Stimulated activated CD4-positive, alpha-beta T cell treated with anti-CD3 and anti-CD28 coated beads, Interleukin-2, amount 100 ng/mL, for 48 hours (primary cell): ENCODE measurements at places on chromosomes 1 and 21.
A peak's percentile ranks its signal among the peaks of the same experiment; 100 is the strongest.

- no peak for DNase-seq
Measured at GRCh38 chr21:46144464-46145070, 10.8 kb downstream of the FTCD start.

DNA sequence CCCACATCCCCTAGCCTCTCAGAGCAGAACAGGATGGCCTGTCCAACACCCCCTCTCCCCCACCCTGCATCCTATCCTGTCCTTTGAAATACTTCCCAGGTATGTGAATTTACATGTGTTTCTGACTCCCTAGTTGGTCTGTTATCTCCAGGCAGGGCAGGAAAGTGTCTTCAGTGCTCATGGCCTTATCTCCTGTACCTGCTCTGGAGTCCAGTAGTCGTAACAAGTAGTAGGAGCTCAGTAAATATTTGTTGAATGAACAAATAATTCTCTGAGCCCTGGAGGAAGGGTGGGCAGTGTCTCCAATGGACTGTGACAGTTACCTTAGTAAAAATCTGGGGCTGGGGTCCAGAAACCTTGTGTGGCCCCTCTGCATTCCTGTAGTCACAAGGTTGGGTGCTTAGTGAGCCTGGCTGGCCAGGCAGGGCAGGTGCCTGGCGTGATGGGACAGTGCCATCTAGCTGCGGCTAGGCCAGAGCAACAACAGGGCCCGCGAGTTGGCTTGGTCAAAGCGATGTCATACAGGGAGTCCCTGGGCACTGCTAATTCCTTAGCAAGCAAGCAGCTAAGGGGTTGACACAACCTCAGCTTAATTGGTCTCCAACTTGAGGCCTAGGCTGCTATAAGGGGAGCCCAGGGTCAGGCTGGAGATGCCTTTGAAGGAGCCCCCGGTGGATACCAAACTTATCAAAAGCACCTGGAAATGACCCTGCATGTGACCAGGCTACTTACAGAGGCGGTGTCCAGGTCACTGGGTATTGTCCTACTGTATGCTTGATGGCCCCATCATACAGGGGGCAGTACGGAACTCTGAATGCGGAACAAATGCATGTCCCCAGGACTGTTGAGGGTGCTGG lies 89.0 kb upstream of the PPM1J start:
- peak; percentile 54 for DNase-seq

DNA sequence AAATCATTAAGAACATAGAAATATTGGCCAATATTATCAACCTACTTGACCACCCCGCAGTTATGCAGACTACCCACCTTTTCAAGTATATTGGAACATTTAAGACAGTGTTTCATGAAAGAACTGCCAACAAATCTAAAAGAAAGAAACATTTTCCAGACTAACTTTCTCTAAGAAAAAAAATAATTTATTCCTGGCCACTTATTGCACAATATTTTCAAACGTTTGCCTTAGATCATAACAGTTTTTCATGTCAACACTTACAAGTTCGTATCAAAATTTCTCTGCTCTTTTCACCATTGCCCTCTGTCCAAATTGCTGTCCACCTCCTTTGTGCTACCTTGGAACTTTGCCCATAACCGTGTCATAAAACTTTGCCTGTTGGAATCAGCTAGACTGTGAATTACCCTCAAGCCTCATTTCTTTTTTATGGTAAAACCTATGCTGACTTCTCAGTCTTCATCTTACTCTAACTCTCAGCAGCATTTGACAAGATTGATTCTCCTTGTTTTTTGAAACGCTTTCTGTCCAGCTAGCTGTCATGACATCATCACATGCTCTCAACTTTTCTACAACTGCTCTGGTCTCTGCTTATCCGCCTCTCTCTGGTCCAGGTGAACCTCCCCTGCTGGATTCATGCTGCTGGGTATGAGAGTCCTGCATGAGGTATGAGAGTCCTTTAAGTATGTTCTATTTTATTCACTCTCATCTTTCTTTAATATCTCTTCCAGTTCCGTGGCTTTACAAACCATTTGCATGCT lies 92.8 kb upstream of the CHRM3 start:
- DNase-seq, result no peak

GRCh38 chr21:19340303-19340702 lies 936.7 kb upstream of the TMPRSS15 start:
- no peak for DNase-seq

GRCh38 chr1:182552527-182552926 lies 36.5 kb downstream of the RNASEL start:
- no peak for DNase-seq

GRCh38 chr1:100614570-100614969 lies 76.6 kb downstream of the GPR88 start:
- DNase-seq, result no peak

DNA sequence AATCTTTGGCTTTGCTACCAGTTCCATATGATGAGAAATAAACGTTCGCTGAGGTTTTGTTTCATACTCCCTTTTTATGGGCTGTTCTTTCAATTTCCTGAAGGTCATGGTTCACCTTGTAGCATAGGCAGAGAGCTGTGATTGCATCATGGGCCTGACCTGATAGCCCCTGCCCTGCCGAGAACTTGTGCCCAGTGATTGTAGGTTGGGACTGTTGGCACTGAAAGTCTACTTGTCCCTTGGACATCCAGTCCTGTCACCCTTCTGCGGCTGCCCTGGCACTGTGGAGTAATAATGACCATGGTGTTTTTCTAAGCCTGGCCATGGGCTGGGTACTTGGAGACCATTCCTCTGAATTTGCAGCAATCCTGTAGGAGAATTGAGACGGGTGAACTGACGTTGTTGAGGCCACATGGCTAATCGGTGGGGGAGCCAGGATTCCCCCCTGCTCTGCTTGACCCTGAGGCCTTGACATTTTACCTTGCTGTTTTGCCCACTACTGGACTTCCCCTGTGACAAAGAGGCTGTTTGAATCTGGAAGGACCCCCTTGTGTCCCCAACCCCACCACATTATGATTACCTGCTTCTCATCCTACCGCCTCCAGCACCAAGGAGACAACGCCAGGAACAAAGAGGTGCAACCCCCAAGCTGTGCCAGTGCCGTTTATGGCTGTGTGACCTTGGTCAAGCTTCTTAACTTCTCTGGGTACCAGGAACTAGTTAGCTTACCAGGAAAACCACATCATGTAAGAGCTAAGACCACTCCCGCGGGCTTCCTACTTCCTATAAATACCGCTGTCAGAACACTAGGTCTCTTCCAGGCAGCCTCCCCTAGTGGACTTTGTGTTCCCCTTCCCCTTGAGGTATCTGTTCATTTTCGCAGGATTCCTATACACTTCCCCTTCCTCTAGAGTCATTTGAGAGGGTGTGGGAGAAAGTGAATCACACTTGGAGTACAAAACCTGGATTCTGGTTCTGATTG lies 23.4 kb downstream of the SESN2 start:
- no peak for DNase-seq

- no peak for DNase-seq
Measured at GRCh38 chr1:229137271-229137670, 133.6 kb upstream of the RAB4A start.

GRCh38 chr1:7898962-7899361 lies 41.7 kb downstream of the TNFRSF9 start:
- no peak for DNase-seq

DNA sequence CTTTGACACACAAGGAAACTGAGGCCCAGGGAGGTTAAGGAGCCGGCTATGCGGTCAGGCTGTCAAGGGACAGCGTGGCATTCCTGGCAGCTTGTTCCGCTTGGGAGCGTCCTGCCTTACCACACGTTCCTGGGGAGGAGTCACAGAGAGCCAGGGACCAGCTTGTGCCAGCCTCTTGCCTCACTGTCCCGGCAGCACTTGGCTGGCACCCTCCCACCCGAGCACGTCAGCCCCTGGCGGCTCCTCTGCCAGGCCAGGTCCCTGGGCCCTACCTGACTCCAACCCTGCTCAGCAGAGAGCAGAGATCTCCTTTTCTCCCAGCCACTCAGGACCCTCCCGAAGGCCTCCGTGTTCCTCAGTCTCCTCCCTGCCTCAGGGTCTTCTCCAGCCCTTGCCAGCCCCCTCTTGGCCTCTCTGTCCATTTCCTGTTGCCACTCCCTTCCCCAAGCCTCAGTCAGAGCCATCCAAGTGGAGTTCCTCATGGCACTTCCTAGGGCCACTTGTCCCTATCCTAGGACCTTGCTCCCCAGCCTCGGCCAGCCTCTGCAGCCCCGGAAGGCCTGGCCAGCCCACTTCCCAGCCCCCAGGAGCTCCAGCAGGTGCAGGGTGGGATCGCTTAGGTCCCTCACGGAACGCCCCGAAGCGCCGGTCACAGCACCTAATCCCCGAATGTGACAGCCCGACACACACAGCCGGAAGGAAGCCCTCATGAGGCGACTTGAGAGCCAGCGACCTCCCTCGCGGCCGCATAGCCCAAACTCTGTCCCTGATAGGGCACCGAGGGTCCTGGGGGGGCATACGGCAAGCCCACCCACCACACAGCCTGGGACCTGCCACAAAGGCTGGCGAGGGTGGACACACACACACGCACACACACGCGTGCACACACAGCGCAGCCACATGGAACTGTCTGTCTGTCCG lies 130.3 kb downstream of the CASZ1 start:
- no peak for DNase-seq

GRCh38 chr1:205077158-205077933 lies 6.9 kb downstream of the TMEM81 start:
- no peak for DNase-seq

GRCh38 chr21:32207406-32207716 lies 71.5 kb downstream of the MIS18A start:
- no peak for DNase-seq

- DNase-seq, result no peak
Measured at GRCh38 chr1:41670217-41670957, 185.9 kb upstream of the EDN2 start.

- no peak for DNase-seq
Measured at GRCh38 chr21:15029077-15029476, 35.7 kb downstream of the NRIP1 start.

DNA sequence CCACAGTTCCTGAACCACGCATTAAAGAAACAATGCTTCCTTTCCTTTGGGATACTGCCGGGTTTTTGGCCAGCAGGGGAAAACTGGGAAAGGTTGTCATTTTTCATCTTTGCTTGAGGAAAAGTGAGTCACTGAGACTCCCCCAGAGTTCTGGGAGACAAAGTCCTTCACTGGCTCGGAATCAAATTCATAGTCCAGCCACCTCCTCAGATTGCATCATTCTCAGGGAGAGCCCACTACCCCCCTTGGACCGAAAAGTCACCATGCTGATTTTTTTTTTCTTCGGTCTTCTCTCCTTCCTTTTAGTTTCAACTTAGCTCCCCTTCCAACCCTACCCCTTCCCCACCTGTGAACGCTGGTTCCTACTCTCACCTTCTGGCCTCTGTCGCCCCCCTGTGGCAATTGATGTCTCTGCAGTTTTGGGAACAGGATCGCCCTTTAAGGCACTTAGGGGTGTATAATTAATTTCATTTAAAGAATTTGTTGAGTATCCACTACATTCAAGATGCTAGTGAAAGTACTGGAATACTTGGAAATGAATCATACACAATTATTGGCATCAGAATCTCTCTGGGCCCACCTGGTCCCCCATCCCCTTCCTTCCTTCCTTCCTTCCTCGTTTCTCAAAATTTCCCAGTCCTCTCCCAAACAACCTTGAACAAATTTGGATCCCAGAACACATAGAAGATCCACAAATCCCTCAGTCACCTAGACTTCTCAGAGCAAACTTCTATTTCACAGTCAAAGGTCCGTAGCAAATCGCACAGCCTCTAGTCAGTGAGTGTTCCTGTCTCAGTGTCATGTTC lies 6.9 kb downstream of the ACKR1 start:
- DNase-seq, result peak; percentile 52

DNA sequence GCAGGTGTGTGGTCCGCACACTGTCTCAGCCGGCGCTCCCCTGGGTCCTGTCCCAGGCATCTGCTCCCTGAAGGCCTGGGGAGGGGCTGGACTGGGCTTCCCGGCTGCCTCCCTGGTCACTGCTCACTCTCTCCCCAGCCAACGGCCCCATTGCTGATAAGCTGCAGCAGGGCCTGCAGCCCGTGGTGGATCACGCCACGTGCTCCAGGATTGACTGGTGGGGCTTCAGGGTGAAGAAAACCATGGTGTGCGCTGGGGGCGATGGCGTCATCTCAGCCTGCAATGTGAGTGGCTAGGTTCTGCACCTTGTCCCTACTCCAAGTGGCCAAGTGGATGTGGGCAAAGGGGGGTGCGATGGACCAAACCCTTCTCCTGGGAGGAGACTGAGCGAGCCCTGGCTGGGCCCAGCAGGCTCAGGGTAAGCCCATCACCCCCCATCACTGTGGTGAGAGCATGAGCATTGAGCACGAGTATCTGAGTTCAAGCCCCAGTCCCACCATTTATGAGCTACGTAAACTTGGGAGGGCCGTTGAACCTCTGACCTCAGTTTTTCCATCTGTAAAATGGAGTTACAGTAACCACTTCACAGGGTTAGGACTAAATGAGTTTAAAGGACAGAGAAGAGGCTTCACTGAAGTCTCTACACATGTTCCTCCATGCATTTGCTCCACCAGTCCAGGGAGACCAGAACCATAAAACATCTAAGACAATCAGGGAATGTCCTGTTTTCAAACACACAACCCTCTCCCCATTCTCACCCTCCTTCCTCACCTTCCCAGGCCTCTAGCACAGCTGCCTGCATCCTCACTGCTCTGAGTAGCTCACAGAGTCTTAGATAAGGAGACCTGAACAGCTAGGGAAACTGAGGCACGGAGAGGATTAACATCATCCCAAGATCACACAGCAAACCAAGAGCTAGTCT lies 6.5 kb downstream of the CTRC start:
- DNase-seq, result no peak

DNA sequence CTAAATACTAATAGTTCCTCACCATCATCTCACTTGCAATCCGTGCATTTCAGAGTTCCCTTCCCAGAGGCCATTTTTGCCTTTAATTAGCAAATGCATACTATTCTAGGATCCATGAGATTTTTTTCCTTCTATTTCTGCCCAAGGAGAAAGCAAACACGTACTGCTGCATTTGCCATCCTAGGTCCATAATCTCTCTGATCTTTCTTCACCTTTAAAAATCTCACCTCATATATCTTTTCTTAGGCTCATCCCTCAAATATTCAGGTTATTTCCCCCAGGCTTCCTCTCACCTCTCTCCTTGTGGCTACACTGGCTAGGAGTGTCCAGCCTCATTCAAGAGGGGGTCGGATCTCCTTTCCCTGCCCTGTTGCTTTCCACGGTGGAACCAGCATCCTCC lies 338.6 kb downstream of the SETD4 start:
- no peak for DNase-seq
